ENCODE measurements at places on chromosomes 3 and 15. TPM values are rescaled to one million over a fixed set of nuclear protein-coding genes. Genes with fewer than 3 reads are reported as not detected.

Gene AADACL2
- total RNA-seq = not detected

Gene SEMA3F
- 18.7 TPM for total RNA-seq

Gene CFAP92
- total RNA-seq = not detected

Gene SLC22A14
- total RNA-seq = 0.05 TPM

Gene ZNF502
- total RNA-seq = 1.6 TPM

Gene PSTPIP1
- not detected for total RNA-seq

Gene CPNE9
- 0.30 TPM for total RNA-seq

Gene CRYGS
- total RNA-seq = 0.85 TPM

Gene FBLN2
- 2.5 TPM for total RNA-seq

Gene CASR
- total RNA-seq = not detected

Gene MYLK
- total RNA-seq = 13.2 TPM

Gene ADGRG7
- not detected for total RNA-seq

Data from A549 treated with Hydrocortisone at 1 μM for 4 hours (cell line).